ENCODE measurements at places on chromosomes 2 and 18.

- no peak for DNase-seq
Measured at GRCh38 chr2:180873219-180873618, 107.2 kb upstream of the UBE2E3 start.

DNA sequence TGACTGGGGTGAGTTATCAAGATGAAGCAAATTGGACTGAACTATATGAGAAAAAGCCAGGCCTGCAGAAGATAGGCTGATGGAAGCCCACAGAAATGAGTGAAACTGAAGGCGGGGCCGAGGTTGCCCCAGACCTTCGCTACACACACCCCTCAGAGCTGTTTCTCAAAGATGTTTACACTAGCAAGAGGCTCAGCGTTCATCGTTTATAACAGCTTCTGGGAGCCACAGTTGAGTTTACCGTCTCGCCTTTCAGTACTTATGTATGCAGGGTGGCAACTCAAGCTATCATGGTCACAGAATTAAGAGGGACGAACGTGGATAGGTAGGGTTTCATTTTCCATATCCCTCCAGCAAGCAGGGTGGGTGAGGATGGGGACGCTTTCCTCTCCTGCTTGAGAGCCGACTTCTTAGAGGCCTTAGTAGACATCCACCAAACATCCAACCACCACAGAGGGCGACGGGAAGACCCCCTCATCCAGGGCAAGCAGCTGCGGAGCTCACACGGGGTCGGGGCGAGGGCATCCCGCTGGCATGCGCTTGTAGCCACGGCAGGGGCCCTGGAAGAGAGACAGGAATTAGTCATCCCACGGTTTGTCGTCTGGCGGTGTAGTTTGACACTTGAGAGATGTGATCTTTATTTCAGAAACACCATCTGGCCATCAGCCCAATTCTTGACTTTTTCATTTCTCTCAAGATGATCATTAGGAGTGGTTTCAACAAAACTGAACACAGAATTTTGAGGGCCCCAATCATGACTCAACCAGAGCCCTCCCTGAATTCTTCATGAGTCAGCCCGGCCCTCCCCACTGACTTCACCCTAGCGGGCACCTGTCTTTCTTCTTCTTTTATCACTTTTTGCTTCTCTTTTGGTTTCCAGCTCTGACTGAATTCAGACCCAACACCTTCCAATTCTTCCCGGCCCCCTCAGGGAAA, 109.1 kb upstream of the CTDP1 start:
- DNase-seq, result no peak

DNA sequence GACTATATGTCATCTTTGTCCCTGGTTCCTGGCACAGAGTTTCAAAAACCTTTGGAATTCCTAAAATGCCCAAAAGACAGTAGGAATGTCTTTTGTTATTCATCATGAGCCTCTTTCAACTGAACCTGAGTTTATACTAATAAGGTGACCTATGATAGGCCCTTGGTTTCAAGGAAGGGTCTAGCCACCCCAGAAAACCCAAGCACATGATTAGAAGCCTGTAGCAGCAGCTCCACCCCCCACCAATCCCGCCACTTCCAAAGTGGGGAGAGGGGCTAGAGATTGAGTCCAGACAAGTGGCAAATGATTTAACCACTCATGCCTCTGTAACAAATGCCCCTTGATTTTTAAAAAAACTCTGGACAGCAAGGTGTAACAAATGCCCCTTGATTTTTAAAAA, 56.8 kb downstream of the ADD2 start:
- no peak for DNase-seq

GRCh38 chr2:160876029-160876428, 284.2 kb upstream of the TANK start:
- DNase-seq, result no peak

DNA sequence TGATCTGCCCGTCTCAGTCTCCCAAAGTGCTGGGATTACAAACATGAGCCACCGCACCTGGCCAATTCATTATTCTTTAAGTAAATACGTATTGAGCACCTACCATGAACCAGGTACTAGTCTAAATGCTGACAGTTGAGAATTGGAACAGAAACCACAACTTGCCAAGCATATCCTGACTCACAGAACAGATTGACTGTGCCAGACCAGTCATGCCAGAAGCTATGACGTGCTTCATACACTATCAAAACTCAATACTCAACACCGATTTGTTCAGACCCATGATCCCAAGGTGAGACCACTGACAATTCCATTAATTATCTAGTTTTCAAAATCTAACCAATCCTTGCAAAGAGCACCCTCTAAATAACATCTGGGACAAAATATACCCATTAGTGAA, 148.6 kb downstream of the B3GNT2 start:
- DNase-seq, result no peak

DNA sequence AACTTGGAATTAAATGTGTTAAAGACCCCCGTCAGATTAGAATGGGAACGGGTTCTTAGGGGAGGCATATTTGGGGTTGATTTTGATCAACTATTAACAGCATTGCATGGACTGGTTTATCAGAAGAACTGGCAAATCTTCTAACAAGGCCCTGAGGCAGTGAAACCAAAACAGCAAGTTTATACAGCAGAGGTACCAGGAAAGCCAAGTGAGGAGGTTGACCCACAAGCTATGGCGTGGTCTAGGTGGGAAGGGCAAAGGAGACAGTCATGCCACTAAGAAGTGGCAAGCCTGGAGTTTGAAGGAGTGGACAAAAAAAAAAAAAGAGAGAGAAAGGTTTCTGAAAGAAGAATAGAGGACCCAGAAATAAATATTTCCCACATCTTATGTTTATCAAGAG, 187.0 kb downstream of the MREG start:
- DNase-seq, result no peak

DNA sequence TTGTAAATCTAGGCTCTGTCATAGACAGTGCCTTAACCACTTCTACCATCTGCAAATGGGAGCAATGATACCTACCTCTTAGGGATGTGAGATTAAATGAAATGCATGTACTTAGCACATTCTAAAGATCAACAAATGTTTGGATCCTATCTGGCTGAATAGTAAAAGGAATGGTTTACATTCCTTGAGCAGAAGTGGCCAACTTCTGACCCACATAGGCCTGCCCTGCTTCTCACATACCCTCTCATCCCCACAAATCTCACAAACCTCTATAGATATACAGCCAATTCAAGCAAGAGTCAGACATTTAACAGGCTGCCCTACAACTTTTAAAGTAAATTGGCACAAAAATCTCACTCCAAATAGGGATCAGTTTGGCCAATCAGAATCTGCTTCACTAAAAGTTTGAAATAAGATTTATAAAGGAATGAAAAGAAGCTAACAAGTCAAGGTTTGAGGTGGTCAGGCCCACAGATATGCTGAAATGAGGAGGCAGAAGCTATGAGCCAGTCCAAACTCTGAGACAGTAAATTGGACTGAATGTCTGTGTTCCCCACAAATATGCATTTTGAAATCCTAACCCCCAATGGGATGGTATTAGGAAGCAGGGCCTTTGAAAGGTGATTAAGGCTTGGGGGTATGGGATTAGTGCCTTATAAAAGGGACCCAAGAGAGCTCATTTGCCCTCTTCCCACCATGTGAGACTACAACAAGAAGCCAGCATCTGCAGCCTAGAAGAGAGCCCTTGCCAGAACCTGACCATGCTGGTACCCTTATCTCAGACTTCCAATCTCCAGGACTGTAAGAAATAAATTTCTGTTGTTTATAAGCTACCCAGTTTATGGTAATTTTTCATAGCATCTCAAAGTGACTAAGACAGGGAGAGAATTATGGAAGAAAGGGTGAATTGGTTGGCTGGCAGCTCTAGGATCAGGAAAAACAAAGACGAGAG, 227.8 kb upstream of the RBMS1 start:
- no peak for DNase-seq

GRCh38 chr2:219252900-219253752, at the start of gene TUBA4B:
TUBA4B (plus strand) TSS chr2:219253243; CDS start chr2:219253408, 165 bp downstream.
- peak; percentile 45 for DNase-seq

GRCh38 chr2:32009516-32010256, 1.1 kb downstream of the MEMO1 start:
- DNase-seq, result peak; percentile 70

DNA sequence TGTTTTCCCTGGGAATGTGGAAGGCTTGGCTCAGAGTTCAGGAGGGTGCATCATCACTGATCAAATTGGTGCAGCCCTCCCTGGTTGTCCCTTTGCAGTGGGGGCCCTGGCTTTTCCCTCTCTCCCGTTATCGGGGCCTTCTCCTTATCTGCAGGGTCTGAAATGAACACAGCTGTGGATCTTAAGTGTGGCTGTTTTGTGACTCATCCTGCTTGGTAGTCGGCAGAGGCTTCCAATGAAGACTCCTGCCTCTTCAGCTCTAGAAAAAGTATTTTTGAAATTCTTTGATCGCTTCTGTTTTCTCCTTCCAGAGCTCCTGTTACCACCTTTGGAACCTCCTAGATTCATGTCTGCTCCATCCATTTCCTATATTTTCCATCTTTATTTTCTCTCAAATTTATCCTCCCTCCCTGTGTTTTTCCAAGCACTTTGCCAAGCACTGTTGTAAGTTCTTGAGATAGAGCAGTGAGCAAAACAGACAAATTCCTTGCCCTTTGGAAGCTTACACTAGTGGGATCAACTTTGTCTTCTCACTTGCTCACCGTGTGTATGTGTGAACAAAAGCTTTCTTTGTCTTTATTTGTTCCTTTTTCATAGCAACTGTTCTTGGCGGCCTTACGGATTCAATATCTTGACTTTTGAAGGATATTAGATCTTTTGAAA, 45.7 kb downstream of the RALB start:
- no peak for DNase-seq

GRCh38 chr2:42035241-42035640, 12.6 kb upstream of the PKDCC start:
- no peak for DNase-seq
